ENCODE measurements at places on chromosomes 13 and 19.

DNA sequence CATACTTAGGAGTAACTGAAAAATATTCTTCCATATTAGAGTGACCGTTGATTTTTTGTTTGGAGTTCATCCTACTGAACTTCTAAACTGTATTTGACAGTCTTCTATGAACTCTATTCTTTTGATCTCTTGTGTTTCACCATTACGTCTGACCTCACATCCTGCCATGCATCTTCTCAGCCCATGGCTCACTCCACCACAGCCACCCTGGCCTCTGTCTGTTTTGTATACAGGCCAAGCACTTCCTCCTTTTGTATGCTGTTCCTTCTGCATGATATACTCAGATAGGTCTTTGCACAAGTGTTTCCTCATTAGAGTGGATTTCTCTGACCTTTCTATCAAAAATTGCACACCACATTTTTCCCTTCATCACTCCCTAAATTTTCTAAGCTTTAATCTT lies 119.9 kb downstream of the MAB21L1 start:
- DNase-seq, result peak; percentile 1

DNA sequence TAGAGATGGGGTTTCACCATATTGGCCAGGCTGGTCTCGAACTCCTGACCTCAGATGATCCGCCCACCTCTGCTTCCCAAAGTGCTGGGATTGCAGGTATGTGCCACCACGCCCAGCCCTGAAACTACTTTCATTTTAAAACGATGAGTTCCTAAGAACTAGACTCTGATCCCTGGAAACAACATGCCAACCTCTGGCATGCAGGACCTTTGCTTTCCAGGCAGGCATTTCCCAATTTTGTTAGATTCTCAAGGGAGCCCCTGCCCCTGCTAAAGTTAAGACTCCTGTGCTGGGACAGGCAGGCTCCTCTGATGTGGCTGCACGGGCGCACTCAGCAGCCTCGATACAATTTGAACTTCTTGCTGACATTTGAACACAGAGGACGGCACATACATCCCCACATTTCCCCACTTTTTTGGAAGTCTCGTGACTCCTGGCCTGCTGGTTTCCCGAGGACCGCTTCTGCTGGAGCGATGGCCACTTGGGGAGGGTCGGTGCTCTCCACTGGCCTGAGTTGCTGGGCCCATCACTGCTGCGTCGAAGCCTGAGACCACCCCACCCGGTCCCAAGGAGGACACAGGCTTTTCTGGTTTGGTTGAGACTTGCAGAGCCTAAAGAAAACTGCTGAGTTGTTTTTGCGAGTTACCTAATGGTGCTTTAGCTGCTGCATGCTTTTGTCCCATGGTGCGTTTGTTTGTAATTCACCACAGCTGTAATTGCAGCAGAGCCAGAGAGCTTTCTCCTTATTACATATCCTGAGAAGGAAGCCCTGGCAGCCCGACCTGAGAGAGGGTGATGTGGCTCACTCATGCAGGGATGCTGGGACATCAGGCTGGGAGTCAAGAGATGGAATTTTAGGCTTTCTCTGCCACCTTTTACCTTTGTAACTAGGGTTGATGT lies 8.2 kb downstream of the ATP11A start:
- DNase-seq, result no peak

GRCh38 chr13:96636001-96636709 lies 358.1 kb downstream of the OXGR1 start:
- DNase-seq, result no peak

DNA sequence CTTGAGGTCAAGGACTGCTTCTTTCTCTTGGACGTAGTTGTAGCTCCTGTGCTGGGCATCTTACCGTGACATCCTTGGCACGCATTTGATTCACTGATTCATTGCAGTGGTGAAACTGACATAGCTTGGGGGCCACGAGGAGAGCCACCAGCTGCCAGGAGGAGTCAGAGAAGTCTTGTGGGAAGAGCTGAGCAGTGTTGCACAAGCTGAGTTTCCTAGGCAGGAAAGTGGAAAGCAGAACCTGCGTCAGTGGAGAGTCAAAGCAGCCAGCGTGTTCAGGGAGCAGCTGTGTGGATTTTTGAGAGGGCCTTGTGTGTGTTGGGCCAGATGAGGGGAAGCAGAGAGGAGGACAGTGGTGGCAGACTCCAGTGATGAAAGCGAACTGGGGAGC lies 5.3 kb upstream of the GPR183 start:
- DNase-seq, result no peak

GRCh38 chr19:4186087-4186993 lies 3.9 kb downstream of the ANKRD24 start:
- peak; percentile 76 for DNase-seq

- DNase-seq, result no peak
These were observed 234.7 kb downstream of the RBM26 start for GRCh38 chr13:79171141-79172061.
